ENCODE measurements at places on chromosomes 2 and 18. TPM values are rescaled to one million over a fixed set of nuclear protein-coding genes. Genes with fewer than 3 reads are reported as not detected.

Gene OTOS
- total RNA-seq, result not detected

Gene MRPL19
- 95.7 TPM for total RNA-seq

Gene KLHL14
- not detected for total RNA-seq

DNA sequence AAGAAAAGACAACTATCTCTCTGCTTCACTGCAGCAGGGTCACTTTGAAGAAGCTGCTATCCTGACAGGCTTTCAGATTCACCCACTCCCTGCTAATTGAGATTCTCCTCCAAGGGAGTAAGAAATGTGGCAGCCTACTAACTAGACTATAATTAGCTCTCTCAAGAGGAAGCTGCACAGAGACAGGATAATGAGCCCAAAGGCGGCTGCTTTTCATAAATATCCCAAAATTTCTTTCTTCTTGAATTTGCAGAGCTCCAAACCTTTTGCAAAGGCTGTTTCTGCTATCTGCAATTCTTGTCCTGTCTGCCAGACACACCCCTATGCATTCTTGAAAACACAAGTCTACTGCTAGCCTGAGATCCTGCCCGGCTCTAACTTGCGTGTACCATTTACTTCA, 54.0 kb upstream of the RNU4ATAC start:
- H3K27me3 ChIP-seq, result no peaks in the 10 kb centered on the region
- DNase-seq, result peak; percentile 11
- H3K4me1 ChIP-seq, result peaks cover 86% of the 10 kb centered on the region
- H3K27ac ChIP-seq, result no peak overlapping the region
- H3K4me3 ChIP-seq, result no peak overlapping the region

DNA sequence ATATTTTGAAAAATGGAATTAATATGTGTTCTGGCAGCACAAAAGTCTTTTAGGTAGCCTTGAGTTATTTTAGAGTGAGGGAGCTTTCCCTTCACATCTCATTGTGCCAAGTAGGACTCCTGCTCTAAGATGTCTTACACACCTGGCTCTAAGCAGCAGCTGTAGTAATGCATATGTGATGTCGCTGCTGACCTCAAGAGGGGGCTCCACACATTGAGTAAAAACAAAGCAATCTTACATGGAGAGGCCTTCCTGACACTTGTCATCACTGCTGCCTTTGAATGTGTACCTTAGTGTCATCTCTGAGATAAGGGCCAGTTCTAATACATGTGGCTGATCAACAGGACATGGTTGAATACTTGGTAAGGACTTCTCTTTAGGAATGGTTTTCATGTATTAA, 75.8 kb downstream of the ACTR3 start:
- no peak overlapping the region for H3K4me3 ChIP-seq
- peaks cover 49% of the 10 kb centered on the region for H3K36me3 ChIP-seq
- no peak for DNase-seq
- H3K27ac ChIP-seq, result no peak overlapping the region
- no peaks in the 10 kb centered on the region for H3K27me3 ChIP-seq

- peaks cover 11% of the 10 kb centered on the region for H3K27me3 ChIP-seq
- no peak overlapping the region for H3K27ac ChIP-seq
- no peak for DNase-seq
- H3K36me3 ChIP-seq, result no peaks in the 10 kb centered on the region
- peak overlapping the region; percentile 29 for H3K4me3 ChIP-seq
- peaks cover 5% of the 10 kb centered on the region for H3K4me1 ChIP-seq
Measured at GRCh38 chr2:109031476-109032228, 42.6 kb upstream of the EDAR start.

DNA sequence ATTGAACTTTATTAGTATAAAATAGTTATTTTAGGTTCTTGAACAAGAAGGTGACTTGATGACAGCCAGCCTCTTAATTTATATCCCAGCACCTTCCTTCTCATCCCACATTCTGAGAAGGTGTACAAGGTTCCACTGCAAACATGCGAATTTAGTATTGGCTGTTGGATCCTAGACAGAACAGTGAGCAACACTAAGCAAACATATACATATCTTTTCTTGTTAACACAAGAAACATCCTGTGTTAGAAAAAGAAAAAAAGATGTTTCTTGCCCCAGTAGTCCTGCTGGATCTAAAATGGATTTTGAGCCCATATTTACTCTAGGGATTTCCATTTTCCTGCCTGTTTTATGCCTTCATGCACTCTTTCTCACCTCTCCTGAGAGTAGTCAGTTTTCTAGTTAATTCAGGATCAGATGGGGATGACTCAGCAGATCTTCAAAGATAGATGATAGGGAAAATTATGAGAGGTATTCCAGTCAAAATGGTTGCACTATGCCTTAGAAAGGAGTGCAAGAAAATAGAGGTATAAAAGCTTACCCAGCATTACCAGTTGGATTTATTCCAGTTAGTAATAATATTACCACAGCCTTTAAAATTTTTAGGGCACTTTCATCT, 336.5 kb downstream of the MEIS1 start:
- no peaks in the 10 kb centered on the region for H3K36me3 ChIP-seq
- H3K27me3 ChIP-seq, result no peaks in the 10 kb centered on the region
- no peaks in the 10 kb centered on the region for H3K4me1 ChIP-seq
- no peak for DNase-seq
- no peak overlapping the region for H3K27ac ChIP-seq

DNA sequence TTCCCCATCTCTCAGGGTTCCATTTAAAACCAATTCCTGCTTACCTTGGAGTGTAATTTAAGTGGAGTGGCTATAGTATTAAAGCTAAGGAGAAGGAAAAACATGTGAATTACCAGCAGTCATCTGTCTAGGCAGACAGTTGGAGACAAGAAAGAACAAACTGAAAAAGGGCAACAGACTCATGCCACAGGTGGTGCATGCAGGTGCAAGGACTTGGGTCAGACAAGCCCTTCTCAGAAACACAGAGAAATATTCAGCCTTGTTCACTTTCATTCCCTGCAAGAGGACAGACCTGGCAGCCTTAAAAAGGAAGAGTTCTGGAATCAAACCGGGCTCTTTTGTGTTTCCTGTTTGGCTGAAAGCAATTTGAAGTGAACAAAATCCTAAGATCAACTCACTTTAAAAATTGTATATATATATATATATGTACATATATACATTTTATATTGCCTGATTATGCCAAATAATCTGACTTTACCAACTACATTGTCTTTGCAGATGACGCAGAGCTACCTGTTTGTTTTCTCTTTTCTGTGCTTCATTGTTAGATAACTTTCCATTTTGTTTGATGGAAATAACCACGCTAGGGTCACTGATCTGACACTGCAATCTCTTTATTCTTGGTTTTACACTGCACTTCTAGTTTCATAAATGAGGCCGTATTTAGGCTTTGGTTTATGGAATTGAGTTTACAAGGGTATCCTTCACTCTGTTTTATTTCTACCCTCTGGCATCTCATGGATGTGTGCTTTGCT, 35.1 kb upstream of the VPS54 start:
- no peaks in the 10 kb centered on the region for H3K27me3 ChIP-seq
- H3K4me1 ChIP-seq, result 0 out of 2 replicates have a peak, but pooled peaks cover 2% of the 10 kb centered on the region
- H3K4me3 ChIP-seq, result no peak overlapping the region
- no peaks in the 10 kb centered on the region for H3K36me3 ChIP-seq

DNA sequence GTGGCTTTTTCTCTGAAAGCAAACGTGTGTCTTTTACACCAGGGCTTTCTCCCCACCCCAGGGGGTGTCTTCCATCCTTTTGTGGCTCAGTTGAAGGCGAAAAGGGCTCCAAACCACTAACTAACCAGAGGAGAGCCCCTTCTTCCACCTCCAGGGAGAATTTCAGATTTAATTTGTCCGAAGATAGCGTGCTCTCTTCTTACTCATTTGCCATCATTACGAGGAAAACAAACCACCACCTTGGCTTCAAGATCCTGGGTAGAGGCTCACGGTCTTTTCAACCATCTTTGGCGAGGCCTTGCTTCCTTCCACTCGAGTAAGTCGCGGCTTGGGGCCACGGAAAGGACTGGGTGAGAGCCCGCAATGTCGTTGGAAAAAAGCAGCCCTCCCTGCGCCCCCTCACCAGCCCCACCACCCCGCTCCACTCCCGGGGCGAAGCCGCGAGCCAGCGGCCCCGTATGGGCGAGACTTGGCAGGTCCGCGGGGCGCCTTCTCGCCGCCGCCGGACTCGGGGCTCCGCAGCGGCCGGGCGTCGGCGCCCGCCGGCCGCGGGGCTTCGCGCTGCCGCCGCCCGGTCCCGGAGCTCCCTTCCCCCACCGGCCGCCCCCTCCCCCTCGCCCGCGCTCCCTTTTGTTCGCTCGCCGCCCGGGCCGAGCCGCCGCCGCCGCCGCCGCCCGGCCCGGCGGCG, 1.7 kb upstream of the ZNF532 start:
- no peak for DNase-seq
- H3K27me3 ChIP-seq, result no peaks in the 10 kb centered on the region
- peak overlapping the region; percentile 96 for H3K27ac ChIP-seq
- H3K4me1 ChIP-seq, result peaks cover 79% of the 10 kb centered on the region
- H3K4me3 ChIP-seq, result peak overlapping the region; percentile 52

GRCh38 chr18:7789856-7790552, 222.9 kb downstream of the PTPRM start:
- no peak for DNase-seq
- H3K36me3 ChIP-seq, result no peaks in the 10 kb centered on the region
- no peaks in the 10 kb centered on the region for H3K27me3 ChIP-seq
- H3K27ac ChIP-seq, result no peak overlapping the region
- no peaks in the 10 kb centered on the region for H3K4me1 ChIP-seq

DNA sequence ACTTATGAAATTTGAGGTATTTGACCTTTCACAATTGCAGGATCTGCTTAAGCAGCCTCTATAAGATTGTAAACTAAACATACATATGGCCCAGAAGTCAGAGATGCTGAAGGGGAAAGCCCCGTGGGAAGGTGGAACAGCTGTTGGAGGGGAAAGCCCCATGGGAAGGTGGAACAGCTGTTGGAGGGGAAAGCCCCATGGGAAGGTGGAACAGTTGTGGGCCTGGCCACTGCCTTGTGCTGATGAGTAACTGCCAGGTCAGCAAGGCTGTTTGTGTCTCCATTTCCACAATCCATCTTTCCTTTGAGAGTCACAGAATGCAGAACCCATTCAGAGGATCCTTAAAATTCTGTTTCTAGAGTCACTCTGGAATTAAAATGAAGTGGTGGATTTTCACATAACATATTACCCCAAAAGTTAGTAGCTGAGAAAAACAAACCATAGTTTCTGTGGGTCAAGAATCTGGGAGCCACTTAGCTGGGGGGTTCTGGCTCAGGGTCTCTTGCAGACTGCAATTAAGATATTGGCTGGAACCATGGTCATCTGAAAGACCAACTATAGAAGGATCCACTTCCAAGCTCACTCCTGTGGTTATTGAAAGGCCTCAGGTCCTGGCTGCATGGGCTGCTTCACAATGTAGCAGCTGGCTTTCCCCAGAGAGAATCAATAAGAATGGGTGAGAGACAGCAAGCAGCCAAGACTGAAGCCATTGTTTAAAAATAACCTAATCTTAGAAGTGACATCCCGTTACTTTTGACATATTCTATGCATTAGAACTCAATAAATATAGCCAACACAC, 86.6 kb upstream of the CAVIN2 start:
- no peaks in the 10 kb centered on the region for H3K4me1 ChIP-seq
- no peak for DNase-seq
- no peaks in the 10 kb centered on the region for H3K36me3 ChIP-seq
- H3K27me3 ChIP-seq, result no peaks in the 10 kb centered on the region

DNA sequence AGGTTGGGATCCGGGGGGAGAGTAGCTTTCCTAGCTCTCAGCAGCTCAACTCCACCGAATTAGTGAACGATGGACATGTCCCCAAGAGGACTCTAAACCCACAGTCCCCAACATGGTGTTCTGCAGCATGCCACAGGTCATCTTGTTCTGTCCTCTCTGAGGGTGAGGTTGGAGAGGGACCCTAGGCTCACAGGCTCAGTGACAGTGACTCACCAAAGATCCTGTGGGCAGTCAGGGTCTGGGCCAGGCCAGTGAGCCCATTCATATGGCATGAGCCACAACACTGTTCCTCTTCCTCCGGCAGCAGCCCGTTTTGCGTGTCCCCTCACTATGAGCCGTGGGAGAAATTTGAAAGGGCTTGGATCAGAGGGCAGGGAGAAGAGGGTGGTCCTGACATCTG, 2.8 kb upstream of the SLC20A1 start:
- H3K4me3 ChIP-seq, result no peak overlapping the region
- H3K27me3 ChIP-seq, result no peaks in the 10 kb centered on the region
- DNase-seq, result no peak

DNA sequence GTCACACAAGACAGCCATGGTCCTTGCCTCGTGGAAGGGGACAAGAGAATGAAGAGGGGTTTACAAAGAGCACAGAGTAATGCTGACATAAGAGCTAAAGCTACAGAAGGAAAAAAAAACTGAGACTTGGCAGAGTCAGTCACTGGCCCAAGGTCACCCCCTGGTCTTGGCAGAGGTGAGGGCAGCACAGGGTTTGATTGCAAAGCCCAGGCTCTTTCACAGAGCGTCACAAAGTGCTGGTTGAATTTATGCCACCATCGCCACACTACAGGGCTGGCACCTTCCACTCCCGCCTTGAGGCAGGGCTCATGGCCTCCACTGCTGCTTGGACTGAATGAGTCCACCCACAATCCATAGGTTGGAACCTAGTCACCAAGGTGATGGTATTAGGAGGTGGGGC, 190.2 kb downstream of the INHBB start:
- no peaks in the 10 kb centered on the region for H3K36me3 ChIP-seq
- H3K4me3 ChIP-seq, result no peak overlapping the region
- H3K27me3 ChIP-seq, result no peaks in the 10 kb centered on the region

DNA sequence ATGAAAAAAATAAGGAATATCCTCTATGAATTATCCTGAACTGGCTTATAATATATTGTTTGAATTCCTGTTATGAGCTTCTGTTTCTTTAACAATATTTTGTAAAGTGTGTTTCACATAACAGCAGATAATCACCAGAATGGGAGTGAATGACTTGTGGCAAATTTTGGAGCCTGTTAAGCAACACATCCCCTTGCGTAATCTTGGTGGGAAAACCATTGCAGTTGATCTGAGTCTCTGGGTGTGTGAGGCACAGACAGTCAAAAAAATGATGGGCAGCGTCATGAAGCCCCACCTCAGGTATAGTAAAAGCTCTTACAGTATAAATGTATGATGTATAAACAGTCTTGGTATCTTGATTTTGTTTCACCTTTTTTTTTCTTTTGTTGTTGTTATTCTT, 5.9 kb downstream of the GEN1 start:
- H3K4me1 ChIP-seq, result peaks cover 18% of the 10 kb centered on the region
- no peaks in the 10 kb centered on the region for H3K27me3 ChIP-seq
- H3K27ac ChIP-seq, result no peak overlapping the region
- H3K4me3 ChIP-seq, result no peak overlapping the region

DNA sequence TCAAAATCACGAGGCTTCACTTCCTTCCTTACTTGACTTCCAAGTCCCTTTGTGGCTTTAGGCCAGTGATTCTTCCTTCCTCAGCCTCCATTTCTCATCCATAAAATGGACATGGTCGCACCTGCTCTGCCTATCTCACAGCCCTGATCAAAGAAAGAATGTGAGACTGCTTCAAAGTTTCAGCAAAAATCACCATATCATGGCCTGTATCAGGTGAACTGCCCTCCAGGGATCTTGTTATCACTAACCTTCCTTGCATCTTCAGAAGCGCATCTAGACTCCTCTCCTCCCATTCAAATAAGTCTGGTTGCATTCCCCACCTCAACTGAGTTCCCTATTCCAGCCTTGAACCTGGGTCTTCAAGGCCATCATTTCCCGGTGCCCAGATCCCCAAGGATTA, 96.5 kb downstream of the TTC32 start:
- H3K4me3 ChIP-seq, result no peak overlapping the region
- H3K36me3 ChIP-seq, result no peaks in the 10 kb centered on the region
- H3K27me3 ChIP-seq, result no peaks in the 10 kb centered on the region
- no peak overlapping the region for H3K27ac ChIP-seq
- no peak for DNase-seq

- H3K4me3 ChIP-seq, result no peak overlapping the region
- H3K27ac ChIP-seq, result no peak overlapping the region
- no peaks in the 10 kb centered on the region for H3K27me3 ChIP-seq
- H3K4me1 ChIP-seq, result no peaks in the 10 kb centered on the region
- no peaks in the 10 kb centered on the region for H3K36me3 ChIP-seq
Measured at GRCh38 chr2:232120911-232121310, 159.4 kb downstream of the DIS3L2 start.

Data from SJSA1 (cell line).